Stimulated activated CD4-positive, alpha-beta T cell treated with anti-CD3 and anti-CD28 coated beads, TNF-alpha, amount 100 ng/mL, for 24 hours (primary cell): ENCODE measurements at places on chromosomes 7 and 10.

DNA sequence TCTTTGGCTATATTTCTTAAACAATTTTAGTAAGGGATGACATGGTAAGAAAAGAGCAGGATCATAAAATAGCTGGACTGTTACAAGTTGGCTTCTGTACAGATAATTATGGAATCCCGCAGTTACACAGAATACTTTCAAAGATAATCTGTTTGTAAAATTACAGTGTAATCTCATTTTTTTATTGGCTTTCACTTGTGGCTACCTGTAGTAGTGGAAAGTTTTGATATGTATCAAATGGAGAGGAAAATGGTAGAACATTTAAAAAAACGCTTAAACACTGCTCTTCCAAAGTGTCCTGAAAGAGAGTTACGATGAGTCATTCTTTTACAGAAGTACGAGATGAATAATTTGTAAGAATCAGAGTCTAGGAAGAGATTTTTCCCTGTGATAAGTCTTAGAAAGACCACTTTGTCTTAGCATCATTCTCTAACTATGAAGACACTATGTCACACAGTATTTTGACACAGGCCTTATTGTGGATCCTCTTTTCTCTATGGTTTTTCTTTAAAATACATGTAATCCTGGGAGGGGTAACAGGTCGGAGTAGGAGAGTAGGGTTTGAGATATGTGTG lies 215.0 kb upstream of the DKK1 start:
- DNase-seq = no peak

GRCh38 chr10:68406815-68407548 lies at the start of gene RUFY2:
TSS of gene RUFY2 (minus strand) at chr10:68407277. CDS start at chr10:68407189, 88 bp downstream.
- peak; percentile 58 for DNase-seq

GRCh38 chr7:128701062-128701785 lies 29.1 kb downstream of the GARIN1A start:
- DNase-seq = no peak

DNA sequence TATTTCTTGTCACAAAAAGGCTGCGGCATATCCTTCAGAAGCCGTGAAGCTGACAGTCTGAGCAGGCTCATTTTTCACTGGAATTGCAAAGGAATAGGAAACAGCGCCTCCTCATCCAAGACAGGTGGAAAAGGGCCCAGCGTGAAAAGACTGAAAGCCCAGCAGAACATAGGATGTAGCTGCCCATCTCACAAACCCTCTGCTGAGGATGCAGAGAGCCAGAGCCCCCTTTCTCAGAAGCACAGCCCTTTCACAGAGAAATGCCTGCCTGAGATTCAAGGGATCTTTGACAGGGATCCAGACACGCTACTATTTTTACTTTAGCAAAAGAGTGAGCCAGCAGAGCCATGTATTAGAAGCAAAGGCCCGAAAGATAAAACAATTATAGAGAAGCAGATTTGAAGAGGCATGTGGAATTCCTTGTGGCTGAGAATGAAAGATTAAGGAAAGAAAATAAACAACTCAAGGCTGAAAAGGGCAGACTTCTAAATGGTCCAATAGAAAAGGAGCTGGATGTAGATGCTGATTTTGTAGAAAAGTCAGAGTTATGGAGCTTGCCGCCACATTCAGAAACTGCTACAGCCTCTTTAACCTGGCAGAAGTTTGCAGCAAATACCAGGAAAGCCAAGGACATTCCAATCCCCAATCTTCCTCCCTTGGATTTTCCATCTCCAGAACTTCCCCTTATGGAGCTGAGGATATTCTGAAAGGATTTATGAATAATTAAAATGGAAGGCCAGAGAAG lies 36.9 kb downstream of the GDI2 start:
- DNase-seq = no peak

- DNase-seq = no peak
Observed at GRCh38 chr7:84123965-84124547, 70.5 kb downstream of the SEMA3A start.

- no peak for DNase-seq
Observed at GRCh38 chr10:114635101-114635500, 23.0 kb downstream of the ABLIM1 start.

DNA sequence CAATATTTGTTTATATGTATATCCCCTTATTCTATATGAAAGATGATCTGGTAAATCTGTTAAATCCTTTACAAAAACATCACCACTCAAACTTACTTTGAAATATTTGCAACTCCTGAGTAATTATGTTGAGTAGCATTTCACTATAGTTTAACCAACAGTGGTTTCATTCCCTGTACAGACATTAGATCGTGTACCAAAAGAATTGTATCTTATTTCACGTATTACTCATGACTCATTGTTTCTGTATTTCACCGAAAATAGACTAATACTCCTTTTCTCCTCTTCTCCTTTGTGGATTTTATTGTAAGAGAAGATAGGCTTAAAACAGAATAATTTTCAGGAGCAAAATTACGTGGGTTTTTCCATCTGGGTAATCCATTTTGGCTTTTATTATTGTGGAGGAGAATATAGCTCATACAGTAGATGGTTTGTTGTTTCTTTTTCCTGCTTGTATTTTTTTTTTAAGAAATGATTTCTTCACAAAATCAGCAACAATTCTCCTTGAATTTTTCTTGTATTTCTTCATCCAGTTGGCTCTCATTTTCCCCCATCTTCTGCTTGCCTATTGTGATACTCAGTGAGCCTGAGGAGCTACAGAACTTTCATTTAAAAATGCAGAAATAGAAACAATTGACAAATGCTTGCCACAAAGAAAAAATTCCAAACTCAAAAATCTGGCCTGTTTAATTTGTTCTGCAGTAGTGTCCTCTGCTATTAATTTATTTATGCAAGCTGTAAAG lies 90.6 kb upstream of the OIT3 start:
- no peak for DNase-seq

- peak; percentile 49 for DNase-seq
Observed at GRCh38 chr7:105014693-105015389, 836 bp downstream of the KMT2E start.

DNA sequence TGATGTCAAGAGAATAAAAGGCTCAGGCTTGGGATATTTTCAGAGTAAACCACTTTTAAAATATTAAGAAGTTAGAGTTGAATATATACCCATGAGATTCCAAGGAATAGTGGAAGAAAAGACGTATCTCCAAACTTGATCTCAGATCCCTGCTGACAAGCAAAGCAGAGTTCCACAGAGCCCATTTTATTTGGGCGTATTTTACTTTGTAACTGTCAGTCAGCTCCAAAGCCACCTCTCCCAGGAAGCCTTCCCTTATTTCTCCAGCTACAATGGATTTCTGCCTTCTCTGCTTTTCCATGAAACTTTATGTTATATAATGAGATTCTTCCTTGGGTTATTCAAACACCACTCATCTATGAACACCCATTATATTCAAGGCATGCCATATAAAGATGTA lies 295.7 kb downstream of the FZD1 start:
- DNase-seq = no peak

DNA sequence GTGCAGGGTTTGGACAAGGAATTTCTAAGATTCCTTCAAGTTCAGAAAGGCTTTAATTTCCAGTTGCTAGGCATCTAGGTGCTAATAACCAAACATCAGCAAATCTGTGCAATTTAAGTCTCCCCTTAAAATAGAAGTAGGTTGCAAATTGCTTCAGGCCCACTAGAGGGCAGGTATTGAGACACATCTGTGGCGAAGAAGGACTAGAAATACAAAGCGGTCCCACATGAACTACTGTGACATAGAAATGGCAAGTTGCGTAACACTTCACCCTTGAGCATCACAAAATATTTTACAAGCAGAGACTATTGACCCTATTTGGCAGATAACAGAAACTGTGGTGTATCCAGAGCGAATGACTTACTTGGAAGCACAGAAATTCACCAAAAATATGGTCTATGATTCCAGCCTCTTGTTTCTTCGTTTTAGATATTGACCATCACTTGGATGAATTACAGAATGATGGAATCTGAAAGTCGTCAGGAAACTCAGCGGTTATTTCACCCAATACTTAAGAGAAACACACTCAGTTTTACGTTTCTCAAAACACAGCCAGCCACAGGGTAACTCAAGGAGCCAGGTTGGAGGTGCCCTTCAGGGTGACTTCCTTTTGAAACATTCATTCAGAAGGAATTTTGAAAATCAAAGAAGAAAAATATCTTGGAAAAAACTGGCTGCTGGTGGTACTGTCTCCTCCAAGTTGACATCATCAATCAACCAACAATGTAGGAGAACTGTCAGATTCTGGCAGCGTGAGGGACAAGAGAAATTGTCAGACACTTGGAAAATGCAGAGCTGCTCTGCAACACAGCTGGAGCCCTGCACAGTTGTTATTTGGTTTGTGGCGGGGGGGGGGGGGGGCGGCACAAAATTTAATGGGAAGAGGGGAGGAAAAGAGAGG lies 256.3 kb upstream of the MINDY3 start:
- DNase-seq = no peak

DNA sequence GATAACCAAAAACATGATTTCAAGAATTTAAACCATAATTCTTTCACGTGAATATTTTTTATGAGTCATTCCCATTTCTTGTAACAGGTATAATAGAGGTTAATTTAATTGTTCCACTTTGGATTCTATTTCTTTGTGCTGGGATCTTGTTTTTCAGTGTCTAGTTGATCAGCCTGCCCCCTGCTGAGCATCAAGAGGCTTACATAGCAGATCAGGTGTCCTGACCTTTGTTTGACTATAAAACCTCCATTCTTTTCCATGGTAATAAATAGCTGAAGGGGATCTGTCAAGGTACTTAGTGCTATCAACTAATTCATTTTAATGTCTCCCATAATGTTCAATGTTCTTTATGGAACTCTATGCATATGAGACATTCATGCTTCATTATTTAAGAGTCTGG lies 4.9 kb downstream of the COL17A1 start:
- DNase-seq = no peak

GRCh38 chr7:57414415-57414814 lies 35.6 kb upstream of the ZNF716 start:
- no peak for DNase-seq

DNA sequence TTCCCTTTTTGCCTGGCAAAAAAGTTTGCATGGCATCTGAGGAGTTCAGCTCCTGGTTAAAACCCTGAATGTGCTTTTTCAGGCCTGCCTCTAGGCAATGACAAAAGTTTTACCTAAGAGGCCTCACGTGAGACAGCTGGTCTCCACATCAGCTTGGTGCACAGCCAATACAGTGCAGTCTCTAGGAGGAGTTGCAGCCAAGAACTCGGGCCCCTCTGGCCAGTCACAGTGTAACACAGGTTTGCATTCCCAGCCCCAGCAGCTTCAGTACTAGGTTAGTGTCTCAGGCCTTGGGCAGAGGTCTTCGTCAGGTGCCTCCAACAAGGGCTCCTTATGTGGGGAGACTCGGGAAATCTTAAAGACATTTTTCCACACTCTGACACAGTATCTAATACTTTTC lies 771.7 kb downstream of the SORCS1 start:
- DNase-seq = no peak

DNA sequence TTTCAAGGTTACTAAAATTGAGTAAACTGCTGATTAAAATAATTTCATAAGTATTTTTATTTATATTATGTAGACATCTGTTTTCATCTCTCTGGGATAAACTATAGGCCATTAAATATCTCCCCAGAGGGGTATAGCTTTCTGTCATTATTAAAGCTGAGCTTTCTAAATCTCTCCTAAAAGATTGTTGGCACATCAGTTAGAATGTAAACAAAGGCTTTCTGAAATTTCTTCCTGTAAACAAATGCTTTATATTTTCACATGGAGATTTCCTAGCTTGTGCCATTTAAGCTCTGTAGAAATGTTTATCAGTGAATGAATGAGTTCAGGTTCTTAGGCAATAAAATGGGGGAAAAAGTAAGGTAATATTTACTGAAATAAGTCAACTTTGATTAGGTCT lies 35.7 kb downstream of the PPP1R9A start:
- DNase-seq = no peak

GRCh38 chr10:83539528-83540308 lies 599.6 kb upstream of the GHITM start:
- no peak for DNase-seq

DNA sequence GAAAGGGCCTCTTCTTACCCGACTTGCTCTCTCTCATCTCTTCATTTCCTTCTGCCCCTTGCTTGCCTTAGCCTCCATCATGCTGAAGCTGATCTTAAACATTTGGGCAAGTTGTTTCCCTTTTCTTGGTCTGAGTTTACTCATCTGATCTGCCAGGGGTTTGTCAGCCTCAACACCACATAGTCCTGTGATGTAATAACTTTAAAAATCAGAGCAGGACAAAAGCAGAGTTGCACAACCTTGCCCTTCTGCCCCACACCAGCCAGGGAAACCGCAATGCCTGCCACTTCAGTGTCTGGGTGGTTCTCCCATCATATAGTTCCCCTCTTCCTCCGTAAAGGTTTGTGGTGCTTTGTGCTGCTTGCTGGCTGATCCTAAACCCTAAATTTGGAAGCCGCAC lies 9.9 kb upstream of the LIPM start:
- no peak for DNase-seq

- DNase-seq = no peak
Observed at GRCh38 chr10:22693371-22693784, 21.0 kb downstream of the PIP4K2A start.

- no peak for DNase-seq
Observed at GRCh38 chr7:31640381-31640780, 46.6 kb upstream of the PPP1R17 start.

GRCh38 chr10:31940839-31941653 lies 12.4 kb upstream of the ARHGAP12 start:
- DNase-seq = no peak

- no peak for DNase-seq
Observed at GRCh38 chr10:22648547-22648961, 65.8 kb downstream of the PIP4K2A start.

- no peak for DNase-seq
Observed at GRCh38 chr10:28823501-28824075, 146.3 kb downstream of the BAMBI start.

- DNase-seq = no peak
Observed at GRCh38 chr7:110502888-110503465, 588.0 kb upstream of the LRRN3 start.

GRCh38 chr7:66697449-66698438 lies 42.8 kb upstream of the RABGEF1 start:
- no peak for DNase-seq

DNA sequence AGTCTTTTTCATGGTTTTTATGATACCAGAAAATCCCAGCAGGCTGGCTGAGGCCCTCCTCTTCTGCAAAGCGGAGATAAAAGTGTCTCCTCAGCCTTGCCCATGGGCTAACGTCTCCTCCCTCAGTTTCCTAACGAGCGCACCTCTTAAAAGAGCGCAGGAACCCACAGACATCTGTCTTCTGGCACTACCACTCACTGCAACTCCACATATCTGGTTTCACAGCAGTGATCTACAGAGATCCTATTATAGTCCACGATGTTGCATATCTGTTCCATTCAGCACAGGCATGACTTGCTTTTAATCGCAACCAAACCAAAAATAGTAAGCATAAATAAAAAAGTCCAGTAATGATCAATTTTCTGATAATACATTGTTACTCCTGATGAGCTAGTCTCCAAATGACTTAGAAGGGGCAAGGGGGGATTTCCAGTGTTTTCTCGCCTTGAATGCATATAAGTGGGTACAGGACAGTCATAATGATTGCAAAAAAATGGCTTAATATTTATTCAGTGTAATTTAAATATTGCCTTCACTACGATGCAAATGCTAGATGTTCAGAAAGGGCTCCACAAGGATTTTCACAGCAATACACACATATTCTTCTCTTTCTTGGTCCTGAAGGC lies 20.9 kb downstream of the ANKRD22 start:
- no peak for DNase-seq
